Activated effector memory CD4-positive, alpha-beta T cell treated with Interleukin-2 at 50 U/mL for 16 hours (primary cell): ENCODE measurements at places on chromosomes 2 and 18.

DNA sequence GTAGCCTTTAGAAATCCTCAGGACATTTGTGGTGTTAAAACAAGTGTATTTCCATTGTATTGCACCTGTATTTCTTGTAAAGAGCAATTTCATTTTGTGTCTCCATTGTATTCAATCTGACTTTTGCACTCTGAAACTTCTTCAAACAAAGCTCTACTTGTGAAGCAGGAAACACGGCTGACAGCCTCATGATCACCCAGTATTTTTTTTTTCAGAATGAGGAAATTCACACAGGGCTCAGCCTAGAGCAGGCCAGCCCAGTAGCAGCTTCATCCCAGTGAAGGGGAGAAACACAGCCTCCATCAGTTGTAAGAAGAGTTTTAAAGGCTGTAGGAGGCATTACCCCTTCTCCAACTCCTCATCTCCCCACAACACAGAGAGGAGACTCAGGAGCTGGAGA is 175.9 kb upstream of the KLHL29 start:
- DNase-seq: no peak

- DNase-seq: no peak
Measured at GRCh38 chr18:58400331-58400870, 228.5 kb downstream of the ALPK2 start.

GRCh38 chr18:73245345-73245744 is 377.6 kb upstream of the NETO1 start:
- no peak for DNase-seq

DNA sequence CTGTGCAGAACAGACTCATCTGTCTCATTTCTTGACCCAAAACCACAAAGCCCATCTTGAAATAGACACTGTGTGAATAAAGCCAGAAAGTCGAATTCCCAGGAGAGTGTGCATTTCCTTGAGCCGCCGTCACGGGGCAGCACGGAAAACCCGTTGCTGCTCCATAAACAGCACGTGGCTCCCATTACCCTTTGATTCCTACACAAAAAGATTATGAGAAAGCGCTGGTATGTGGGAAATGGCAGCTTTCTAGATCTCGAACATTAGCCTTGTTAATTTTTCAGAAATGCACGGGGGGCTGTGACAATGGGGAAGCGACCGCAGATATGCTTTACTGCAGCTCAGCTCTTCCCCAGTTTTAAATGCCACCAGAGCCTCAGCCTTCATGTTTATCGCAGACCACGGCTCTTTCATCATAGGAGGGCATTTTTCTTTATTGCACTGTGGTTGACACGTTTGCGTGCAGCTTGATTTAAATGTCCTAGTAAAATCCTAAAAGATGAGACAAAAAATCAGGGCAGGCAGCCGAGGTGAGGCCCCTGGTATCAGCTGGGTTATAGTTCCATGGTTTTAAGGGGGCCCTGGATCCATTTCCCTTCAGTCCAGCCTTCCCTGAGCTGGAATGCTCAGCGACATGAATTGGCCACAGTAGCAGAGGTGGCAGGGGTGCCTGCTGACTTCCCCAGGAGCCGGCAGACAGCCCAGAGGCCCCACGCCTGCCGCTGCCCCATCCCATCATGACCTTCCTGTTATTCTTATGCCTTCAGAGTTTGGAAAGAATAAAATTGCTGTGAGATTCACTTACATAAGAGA is 249.3 kb downstream of the NDUFA10 start:
- DNase-seq: no peak

GRCh38 chr2:238321467-238321866 is 1.1 kb downstream of the TRAF3IP1 start:
- DNase-seq: no peak

DNA sequence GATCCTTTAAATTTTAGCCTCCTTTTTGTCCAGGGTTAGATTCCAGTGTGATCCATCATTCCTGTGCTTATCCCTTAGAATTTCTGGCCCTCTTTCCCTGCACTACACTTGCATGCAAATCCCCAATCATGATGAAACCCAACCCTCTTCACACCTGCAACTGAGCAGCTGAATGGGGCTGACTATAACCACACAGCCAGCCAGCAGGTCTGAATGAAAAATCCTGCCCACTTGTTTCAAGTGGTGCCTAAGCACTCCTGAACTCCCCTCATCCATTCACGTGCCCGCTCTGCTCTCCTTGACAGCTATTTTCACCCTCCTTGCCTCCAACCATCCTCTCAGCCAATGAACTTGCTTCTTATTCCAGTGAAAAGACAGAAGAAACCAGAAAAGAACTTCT is 80.5 kb upstream of the AFF3 start:
- no peak for DNase-seq

DNA sequence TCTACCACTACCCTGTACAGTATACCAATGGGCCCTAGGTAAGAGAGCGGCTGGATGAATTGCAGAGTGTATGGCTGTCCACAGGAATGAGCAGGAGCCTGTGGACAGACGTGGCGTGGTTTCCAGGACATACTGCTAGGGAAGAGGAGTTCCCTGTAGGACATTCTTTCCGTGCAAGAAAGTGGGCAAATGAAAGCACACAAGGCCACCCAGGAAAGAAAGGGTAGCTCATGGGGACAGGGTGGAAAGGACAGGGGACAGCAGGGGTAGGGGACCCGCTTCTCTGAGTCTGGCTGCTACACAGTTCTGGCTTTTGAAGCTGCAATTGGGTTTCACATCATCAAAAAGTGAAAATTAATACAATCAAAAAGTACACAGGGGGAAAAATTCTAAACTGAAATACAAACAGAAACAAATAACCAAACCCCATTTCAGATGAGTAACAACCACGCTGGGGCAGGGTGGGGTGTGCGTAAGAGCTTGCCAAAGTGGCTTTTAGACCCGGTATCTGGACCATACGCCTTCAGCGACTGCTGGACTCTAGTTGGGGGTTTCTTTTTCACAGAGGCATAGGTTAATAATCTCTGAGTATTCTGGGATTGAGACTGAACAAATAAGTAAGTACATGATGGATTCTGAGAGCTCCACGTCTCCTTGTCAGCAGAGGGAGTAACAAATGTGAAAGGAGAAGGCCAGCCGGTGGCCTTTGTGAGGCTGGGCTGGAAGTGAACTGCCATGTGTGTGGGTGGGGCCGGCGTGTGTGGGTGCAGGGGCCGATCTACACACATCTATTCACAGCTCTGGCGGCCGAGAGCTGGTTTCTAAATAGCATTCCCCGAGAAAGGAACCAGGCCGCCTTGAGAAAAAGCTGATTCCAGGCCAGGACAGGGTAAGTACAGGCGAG is 84.0 kb downstream of the HDAC4 start:
- no peak for DNase-seq

DNA sequence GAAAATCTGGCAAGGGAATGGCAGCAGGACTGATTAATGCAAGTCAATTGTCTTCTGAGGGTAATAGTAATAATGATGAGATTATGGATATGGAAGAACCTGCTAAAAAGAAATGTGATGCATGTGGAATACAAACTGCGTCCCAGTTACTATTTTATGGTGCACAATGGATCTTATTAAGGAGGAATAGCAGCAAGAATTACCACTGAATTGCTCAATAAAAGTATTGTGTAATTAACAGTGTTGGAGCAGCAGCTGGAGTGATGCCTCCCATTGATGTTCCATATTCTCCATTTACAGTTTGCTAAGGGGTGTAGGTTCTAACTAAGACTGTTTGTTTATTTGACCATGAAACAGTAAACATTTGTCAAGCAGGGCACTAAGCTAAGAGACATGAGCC is 167.9 kb downstream of the HRH4 start:
- DNase-seq: no peak

- no peak for DNase-seq
Measured at GRCh38 chr2:43405829-43406228, 179.4 kb upstream of the ZFP36L2 start.

- DNase-seq: no peak
Measured at GRCh38 chr2:196245378-196246140, 74.2 kb upstream of the STK17B start.

DNA sequence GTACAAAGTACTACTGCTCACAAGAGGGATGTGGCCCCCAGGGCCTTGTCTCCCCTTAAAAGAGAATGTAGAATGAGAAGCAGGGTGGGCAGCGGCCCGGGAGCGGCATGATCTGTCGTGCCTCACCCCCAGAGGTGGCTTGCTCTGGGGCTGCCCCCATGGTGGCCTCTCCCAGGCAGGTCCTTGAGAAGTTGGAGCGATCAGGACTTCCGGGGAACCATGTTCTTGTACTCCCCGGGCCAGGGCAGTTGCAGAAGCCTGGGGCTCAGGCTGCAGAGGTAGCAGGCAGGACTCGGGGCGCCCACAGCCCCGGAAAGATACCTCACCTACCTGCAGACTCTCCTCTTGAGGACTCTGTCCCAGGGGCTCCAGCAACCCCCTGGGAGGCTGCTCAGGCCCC is 62.6 kb downstream of the CYP26B1 start:
- no peak for DNase-seq

DNA sequence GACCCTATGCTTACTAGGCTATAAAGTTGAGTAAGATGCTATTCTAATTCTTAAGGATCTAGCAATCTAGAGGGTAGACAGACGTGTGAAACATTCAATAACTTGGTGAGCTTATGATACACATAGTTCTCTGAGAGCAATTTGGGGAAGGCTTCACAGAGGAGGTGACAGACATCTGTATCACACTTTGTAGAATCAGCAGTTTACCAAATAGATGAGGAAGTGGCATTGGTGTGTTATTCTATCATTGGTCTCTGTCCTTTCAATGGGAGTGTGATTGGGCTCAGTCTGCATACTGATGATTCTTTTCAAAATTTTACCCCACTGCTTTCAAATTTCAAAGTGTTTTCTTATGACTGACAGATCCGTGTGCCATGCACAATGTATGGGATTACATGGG is 47.0 kb upstream of the TMEM178A start:
- no peak for DNase-seq

- DNase-seq: no peak
Measured at GRCh38 chr18:5103693-5104092, 93.4 kb downstream of the AKAIN1 start.

DNA sequence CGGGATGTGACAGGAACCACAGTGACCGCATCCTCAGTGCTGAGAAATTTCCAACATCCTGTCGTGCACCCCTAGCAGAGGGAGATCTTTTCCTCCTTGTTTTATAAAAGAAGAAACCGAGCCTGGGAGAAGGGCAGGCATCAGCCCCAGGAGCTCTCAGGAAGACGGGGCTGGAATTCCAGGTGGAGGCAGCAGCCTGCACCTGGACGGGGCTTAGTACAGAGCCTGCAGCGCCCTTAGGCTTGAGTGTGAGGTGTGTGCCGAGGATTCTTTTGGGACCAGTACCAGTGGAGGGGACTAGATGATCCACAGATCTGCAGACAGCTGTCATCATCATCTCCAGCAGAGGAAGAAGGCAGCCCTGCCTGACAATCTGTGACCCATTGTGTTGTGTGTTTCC is 148.8 kb downstream of the GBX2 start:
- no peak for DNase-seq

- DNase-seq: peak; percentile 23
Measured at GRCh38 chr2:75627902-75628504, 18.6 kb upstream of the MRPL19 start.

DNA sequence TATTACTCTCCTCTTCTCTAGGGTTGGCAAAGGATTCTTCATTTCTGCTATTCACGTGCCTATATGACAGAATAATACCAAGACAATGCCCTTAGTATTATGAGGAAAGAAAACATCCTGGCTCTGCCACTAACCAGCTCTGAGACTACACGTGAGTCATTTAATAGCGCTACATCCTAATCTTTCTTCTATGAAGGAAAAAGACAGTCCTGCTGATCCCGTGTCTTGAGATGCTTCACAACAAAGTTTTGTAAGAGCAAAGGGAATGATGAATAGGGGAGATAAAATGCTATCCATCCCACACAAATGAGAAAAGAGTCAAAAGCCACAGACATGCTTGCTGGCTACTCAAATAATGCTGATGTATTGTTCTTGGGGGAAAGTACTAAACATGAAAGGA is 152.8 kb downstream of the PID1 start:
- DNase-seq: no peak

GRCh38 chr2:9424447-9425164 is 1.2 kb downstream of the CPSF3 start:
- no peak for DNase-seq

GRCh38 chr18:12031846-12032245 is 50.5 kb downstream of the IMPA2 start:
- DNase-seq: no peak

DNA sequence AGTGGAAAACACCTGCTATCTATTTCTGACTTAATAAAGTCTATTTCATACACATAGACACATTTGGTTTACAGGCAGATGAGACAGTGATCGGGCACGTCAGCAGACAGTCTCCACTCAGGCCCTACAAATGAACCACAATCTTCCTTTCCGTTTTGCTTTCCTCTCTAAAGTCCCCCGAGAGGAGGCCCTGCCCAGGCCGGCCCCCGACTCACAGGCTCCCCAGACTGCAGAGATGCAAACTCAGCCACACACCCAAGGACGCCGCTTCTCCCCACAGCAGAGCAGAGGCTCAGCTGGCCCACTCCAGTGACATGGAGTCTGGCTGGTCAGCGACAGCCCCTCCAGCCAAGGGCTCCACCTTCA is 9.3 kb upstream of the MTERF4 start:
- DNase-seq: no peak

GRCh38 chr2:170455617-170456426 is 259.3 kb upstream of the SP5 start:
- no peak for DNase-seq

GRCh38 chr2:240463274-240463865 is 27.9 kb downstream of the GPC1 start:
- DNase-seq: no peak

- no peak for DNase-seq
Measured at GRCh38 chr18:78433562-78433961, 546.1 kb upstream of the SALL3 start.

DNA sequence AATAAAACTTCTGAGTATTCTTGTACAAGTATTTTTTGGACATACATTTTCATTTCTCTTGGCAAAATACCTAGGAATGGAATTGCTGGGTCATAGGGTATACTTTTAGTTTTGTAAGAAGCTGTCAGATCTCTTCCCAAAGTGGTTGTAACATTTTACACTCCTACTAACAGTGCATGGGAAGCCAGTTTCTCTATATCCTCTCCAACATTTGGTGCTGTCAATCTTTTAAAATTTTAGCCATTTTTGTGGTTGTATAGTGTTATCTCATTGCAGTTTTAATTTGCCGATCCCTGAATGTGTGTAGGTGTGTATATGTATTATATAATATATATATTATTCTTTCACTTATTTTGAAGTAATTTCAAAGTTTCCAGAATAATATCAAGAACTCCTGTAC is 63.1 kb upstream of the TMEM178A start:
- DNase-seq: no peak

DNA sequence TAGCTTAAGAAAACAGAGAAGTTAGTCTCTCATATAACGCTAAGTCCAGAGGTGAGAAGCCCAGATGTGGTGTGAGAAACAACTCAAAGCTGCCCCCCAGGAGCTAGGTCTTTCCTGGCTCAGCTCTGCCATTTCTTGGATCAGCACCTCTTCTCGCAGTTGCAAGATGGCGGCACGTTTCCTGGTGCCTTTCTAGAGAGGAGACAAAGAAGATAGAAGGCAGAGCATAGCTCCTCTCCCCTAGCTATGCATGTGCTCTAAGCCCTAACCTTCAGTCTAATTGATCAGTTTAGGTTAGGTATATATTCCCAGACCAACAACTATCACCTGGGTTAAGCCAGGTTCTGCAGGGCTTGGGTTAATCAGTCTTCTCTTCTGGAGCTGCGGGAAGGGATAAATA is 119.5 kb upstream of the RAB12 start:
- no peak for DNase-seq

GRCh38 chr2:136012315-136012714 is 26.9 kb upstream of the DARS1 start:
- no peak for DNase-seq
